ENCODE measurements at places on chromosomes 11 and 22.

DNA sequence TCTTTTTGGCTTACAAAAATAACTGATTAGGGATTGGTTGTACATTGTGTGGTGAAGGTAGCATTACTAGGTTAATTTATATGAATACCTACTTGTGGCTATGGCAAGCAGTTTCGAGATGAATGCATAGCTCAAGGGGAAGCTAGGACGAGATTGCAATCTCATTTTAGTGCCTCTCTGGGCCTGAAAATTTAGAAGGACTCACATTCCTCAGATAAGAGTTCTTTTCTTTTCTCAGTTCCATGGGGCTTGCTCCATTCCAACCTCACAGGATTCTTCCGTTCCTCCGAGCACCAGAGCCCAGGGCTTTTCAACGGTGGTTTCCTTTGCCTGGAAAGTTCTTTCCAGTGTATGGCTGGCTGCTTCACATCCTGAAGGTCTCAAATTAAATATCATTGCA lies 82.1 kb downstream of the CECR2 start:
- no peak for DNase-seq

GRCh38 chr22:38314051-38314932 lies 2.9 kb downstream of the CSNK1E start:
- no peak for DNase-seq

GRCh38 chr11:126483621-126484195 lies 128.2 kb downstream of the ST3GAL4 start:
- no peak for DNase-seq

DNA sequence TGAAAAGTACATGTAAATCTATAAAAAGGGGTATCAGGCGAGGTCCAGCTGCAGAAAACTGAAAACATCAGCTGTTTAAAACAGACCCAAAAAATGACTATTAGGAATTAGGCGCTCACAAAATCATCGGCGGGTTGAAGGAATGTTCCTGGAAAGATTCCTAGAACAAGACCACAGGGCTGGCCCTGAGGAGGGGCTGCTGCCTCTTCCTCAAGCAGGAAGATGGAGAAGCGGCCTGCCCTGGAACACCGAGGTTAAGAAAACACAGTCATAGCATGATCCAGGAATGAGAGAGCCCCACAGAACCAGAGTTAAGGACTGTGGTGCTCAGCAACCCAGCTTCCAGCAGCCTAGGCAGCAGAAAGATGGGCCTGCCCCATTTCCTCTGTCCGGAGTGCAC lies 78.4 kb downstream of the C11orf91 start:
- DNase-seq: no peak

GRCh38 chr11:120904116-120904515 lies 119.8 kb upstream of the TBCEL start:
- no peak for DNase-seq

DNA sequence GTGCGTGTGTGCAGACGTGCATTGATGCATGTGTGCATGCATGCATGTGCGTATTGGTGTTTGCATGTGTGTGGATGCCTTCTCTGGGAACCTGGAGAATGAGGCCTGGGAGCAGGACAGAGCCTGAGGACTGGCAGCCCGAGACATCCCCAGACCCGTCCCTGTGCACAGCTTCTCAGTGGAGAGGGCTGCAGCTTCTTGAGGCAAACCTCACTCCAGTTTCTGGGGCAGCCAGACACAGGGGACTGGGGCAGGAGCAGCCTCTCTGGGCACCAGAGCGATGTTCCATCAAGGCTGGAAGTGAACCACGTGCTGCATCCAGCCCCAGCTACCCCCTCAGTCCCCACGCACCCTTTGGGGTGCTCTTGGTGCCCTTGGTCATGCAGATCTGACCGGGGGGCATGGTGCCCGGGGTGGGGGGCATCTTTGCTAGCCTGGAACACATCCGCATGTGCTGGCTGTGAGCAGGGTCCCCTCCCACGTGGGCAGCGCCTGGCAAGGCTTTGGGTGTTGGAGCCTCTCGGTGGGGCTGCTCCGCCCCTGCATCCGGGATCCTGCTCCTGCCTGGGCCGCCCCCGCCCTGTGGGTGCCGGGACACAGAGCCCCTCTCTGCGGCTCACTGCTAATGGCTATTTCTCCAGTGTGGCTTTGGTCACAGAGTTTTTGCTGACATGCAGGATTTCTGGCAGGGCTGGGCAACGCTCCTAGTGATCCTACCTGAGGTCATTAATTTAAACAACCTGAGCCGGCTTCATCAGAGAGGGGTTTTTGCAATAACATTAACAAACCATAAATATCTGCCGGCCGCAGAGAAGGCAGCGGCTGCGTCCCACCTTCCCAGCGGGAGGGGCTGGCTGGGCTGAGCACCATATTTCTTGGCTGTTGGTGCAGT lies 434.7 kb downstream of the TBC1D22A start:
- DNase-seq: no peak

GRCh38 chr11:72058416-72059034 lies 21.8 kb downstream of the NUMA1 start:
- DNase-seq: no peak

GRCh38 chr11:35624781-35625180 lies 6.5 kb downstream of the FJX1 start:
- DNase-seq: no peak

- no peak for DNase-seq
These were observed 20.9 kb downstream of the DKK3 start for GRCh38 chr11:11987503-11988022.
